ENCODE measurements at places on chromosomes 4 and X.

GRCh38 chrX:11755724-11756123 lies 2.3 kb upstream of the MSL3 start:
- DNase-seq: no peak

- DNase-seq: no peak
Observed at GRCh38 chrX:75115707-75116413, 40.2 kb downstream of the ABCB7 start.

GRCh38 chrX:43345166-43345565 lies 310.9 kb upstream of the MAOA start:
- DNase-seq: no peak

GRCh38 chr4:154344686-154345085 lies 146.9 kb downstream of the DCHS2 start:
- no peak for DNase-seq

DNA sequence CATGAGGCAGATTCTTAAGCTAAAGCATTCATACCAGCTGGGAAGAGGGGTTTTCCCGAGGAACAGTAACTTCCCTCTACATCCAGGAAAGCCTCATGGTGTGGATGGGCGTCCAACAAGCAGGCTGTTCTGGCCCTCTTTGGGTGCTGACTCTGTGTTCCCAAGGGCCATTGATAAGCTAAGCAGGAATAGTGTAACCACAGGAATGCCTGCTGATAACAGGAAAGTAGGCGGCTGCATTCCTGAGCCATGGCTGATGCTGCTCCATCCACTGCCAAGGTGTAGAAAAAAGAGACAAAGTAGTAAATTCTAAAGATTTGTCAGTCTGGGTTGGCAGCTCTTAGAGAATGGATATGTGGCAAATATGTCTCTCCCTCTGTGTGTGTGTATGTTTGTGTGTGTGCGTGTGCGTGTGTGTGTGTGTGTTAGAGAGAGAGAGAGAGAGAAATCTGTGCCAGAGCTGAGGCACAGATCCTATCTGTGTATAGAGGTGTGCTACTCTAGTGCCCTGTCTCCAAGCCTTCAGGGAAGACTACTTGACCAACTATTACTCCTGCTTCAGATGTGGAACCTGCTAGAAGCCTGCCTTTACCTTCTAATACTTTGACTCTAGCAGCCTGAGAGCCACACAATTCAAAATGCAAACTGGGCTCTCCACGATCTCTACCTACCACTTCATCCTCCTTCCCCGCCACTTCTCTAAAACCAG lies 353.1 kb upstream of the NR3C2 start:
- DNase-seq: peak; percentile 87

DNA sequence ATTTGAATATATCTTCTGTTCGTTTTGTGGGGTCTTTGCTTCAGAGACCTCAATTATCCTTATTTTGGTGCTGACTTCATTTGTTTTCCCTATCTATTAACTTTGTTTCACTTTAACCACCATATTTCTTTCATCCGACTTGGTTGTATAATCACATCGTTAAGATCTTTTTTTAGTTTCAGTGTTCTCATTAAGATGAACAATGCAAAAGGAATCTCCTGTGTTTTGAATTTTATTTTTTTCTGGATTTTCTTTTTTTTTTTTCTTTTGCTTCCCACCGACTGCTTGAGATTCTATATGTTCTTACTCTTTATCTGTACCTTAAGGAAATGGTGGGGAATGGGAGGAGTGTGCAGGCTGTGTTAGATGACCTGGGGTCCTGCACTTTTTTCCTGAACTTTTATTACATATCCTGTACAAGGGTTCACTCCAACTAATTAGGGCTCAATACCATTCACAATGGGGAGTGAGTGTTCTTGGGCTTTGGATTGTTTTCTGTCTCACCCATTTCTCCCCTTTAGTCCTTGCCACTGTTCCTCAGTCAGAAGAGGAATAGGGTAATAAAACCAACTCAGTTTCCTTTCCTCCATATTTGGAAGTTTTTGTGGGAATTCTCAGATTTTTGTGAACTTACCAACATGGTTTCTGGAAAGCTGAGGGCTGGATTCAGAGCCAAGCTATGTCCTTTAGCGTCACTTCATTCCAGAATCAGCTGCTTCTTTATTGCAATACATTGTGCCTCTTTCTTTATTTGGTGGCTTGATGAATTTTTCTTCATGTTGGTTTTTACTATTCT lies 43.2 kb upstream of the BMPR1B start:
- peak; percentile 3 for DNase-seq

DNA sequence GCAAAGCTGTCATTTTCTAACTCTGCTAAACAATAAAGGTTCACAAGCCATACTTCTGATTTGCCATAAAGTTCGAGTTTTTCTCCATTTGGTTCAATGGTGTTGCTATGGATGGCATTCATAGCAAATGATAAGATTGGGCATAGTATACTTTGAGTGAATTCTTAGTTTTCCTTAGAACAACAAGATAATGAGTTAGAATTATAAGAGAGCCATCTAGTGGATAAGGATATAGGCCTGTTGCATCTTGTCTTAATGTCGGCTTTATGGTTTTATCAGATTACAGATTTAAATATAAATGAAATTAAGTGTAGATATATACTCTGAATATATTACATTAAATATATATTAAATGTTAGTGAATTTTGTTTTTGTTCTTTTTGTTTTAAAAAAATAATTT lies 644.6 kb downstream of the IL1RAPL1 start:
- no peak for DNase-seq

DNA sequence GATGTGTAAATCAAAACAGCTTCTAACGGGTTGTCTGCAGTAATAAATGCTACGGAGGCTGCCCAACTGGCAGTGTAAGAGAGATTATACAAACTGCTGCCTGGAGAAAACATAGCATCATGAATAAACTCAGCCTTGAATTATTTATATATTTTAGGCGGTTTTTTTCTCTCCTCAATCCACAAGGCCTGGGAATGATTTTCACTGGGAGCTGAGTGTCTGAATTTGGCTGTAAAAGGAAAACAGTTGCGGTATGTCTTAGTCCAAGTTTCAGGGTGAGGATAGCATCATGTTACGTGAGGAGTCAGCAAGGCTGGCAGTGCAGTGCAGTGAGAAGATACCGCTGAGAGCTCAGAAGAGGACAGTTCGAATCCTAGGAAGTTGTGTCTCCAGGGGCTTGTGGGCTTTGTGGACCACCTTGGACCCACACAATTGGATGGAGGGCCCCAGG lies 291.5 kb upstream of the BOD1L1 start:
- DNase-seq: no peak

GRCh38 chr4:162837241-162837640 lies 329.4 kb downstream of the NAF1 start:
- DNase-seq: no peak

DNA sequence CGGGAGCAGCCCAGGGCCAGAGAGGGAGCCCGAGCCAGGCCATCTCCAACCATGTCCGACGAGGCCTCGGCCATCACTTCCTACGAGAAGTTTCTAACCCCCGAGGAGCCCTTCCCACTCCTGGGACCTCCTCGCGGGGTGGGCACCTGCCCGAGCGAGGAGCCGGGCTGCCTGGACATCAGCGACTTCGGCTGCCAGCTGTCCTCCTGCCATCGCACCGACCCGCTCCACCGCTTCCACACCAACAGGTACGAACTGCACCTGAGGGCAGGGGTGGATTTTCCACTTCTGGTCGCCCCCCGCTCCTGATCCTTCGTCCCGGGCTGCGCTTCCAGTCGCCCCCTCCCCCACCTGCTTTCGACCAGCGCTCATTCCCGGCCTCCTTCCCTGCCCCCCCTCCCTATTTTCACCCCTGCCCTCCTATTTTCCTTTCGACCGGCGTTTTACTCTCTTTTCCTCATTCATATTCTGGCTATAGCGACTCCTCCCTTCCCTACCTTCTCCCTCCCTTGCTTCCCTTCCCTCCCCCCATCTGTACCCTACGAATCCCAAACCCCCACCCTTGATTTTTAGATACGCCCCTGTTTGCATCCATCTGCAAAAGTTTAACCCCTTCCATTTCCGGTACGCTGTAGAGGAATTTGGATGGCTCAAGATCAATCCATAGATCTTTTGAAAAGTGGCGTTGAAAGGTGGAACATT lies 633 bp downstream of the FAM199X start:
- DNase-seq: no peak

DNA sequence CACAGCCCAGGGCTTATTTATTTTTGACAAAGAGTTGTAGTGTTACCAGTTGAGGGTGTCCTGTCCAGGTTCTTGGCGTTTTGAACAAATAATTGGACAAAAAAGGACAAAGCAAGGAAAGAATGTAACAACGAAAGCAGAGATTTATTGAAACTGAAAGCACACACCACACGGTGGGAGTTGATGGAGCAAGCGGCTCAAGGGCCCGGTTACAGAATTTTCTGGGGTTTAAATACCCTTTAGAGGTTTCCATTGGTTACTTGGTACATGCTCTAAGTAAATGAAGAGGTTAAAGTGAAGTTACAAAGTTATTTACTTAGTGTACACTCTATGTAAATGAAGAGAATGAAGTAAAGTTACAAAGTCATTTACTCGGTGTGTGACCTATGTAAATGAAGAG lies 27.8 kb upstream of the OPHN1 start:
- no peak for DNase-seq

DNA sequence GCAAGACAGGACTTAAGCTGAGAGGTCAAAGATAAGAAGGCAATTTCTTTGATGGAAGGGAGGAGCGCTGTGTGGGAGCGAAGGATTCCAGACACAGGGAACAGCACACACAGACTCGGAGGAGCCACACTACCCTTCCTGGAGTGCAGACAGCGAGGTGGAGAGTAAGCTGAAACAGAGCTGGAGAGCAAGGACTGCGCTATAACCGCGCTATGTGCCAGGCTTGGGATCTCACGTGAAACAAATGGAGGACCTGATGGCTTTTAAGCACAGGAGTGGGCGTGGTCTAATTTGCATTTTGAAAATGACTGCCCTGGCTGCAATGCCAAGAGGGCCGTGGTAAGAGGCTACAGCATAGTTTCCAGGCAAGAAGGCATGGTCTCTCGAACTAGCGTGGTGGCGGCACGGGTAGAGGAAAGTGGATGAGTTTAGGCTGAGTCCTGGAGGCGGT lies 113.9 kb upstream of the SORBS2 start:
- DNase-seq: no peak

- no peak for DNase-seq
Observed at GRCh38 chrX:80602036-80602860, 182.0 kb downstream of the TENT5D start.

- no peak for DNase-seq
Observed at GRCh38 chrX:24173115-24173847, 23.8 kb downstream of the ZFX start.

DNA sequence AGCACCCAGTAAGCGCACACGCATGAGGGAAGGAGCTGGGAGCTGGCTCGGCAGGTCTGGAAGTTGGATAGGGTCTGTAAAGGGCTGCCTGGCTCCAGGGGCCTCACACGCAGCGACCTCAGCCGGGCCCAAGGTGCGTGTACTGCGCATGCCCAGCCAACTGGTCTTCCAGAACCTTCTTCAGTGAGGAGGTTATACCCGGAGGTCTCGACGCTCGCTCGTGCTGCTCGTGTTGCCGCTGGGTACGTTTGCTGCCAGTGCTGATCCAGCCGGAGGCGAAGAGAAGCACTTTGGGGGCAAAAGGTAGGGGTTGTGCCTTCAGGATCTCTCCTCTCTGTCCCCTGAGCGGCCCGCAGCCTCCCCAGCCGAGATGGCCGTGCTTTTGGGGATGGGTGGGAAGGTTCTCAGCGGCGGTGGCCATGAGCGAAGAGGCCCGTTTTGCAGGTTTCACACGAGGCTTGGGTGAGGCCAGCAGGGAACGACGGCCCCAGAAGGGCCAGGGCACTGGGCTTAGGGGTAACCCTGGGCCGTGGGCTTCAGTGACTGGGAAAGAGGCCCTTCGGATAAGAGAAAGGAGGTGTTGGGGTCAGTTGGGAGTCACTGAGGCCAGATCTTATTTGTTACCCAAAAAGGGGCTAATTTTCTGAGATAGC lies 3.8 kb upstream of the CXCL9 start:
- no peak for DNase-seq

DNA sequence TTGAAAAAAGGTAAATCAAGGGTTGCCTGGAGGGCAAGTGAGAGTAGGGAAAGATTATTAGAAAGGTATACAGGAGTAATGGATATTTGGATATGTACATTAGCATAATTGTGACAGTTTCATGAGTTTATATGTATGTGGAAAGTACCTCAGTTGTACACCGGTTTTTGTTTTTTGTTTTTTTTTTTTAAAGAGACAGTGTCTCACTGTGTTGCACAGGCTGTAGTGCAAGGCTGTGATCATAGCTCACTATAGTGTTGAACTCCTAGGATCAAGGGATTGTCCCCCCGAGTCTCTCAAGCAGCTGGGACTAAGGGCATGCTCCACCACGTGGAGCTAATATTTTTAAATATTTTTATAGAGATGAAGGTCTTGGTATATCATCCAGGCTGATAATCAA lies 15.3 kb upstream of the HPGD start:
- no peak for DNase-seq

GRCh38 chr4:96016634-96017299 lies 176.9 kb downstream of the PDHA2 start:
- DNase-seq: no peak

DNA sequence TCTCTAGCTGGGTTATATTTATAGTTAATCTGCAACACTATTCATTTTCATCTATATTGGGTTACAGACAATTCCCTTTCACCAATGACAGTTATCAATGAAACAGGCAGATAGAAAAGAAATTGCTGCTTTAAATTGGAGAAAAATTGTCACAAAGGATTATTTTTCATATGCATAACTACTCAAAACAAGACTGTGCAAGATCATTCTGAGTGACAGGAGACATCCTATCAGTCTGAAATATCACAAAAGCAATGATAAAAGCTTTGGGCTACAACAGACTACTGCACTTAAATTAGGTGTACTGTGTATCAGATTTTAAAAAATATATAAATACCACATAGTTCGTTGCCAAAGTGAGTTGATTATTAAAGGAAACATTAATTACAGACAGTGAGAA lies 722.6 kb downstream of the ARAP2 start:
- no peak for DNase-seq

- no peak for DNase-seq
Observed at GRCh38 chr4:158077835-158078234, 95.0 kb downstream of the GASK1B start.

GRCh38 chrX:29477878-29478277 lies 737.5 kb upstream of the MAGEB2 start:
- DNase-seq: no peak

DNA sequence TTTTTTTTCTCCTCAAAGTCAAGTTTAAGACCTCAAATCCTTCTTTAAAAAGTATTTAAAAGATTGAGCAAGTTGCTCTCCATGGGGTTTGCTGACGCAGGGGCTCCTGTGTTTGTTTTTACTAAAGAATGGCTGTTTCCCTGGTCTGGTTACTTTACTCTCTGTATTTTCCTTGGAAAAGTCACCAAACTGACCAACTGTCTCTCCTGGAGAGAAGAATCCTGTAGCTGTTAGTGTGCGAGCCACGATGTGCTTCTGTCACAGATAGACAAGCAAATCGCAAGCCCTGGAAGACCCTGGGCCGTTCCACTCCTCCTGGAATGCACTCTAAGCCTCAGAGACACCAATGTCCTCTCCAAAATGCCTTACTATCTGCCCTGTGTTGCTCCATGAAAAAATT lies 212.1 kb downstream of the CHIC2 start:
- DNase-seq: no peak

GRCh38 chrX:21305799-21306336 lies 68.3 kb upstream of the CNKSR2 start:
- no peak for DNase-seq

- DNase-seq: no peak
Observed at GRCh38 chr4:5467111-5467510, 241.2 kb downstream of the EVC2 start.
